ENCODE measurements at places on chromosomes 12 and 14. TPM values are rescaled to one million over a fixed set of nuclear protein-coding genes. Genes with fewer than 3 reads are reported as not detected.

The KCNH3 gene
- total RNA-seq, result 0.73 TPM

DNA sequence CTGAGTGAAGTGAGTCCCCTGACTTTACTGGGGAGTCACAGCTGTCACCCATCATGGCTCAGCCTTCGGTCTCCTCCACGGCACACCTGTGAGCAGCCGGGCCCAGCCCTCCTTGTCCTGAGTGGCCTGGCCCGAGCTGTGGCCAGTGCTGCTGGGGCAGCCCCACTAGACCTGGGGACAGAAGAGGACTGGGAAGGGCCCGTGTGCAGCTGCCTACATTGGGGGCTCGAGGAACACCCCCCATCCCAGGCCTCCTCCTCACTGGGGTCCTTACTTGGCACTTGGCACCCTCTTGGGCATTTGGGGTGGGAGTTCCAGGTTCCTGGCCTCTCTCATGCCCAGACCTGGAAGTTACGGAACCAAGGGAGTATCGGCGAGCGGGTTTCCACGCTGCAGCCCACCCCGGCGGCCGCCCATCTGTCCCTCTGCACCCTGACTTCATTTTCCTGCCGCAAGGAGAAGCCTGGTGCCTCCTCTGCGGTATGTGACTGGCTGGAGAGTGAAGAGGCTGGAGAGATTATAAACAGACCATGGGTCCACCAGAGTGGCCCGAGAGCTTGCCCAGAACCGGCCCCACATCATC is 179.7 kb downstream of the KIF26A start:
- no peak for DNase-seq

The AKAP3 gene
- total RNA-seq, result 5.2 TPM

GRCh38 chr12:9706086-9706685 is 26.7 kb downstream of the CLECL1 start:
- DNase-seq, result no peak

GRCh38 chr12:9943240-9943639 is 11.1 kb upstream of the CLEC2A start:
- no peak for DNase-seq

- DNase-seq, result no peak
These were observed 8.4 kb downstream of the CCDC197 start for GRCh38 chr14:94005324-94006073.

GRCh38 chr12:70823182-70823976 is 97.2 kb downstream of the PTPRR start:
- DNase-seq, result no peak

DNA sequence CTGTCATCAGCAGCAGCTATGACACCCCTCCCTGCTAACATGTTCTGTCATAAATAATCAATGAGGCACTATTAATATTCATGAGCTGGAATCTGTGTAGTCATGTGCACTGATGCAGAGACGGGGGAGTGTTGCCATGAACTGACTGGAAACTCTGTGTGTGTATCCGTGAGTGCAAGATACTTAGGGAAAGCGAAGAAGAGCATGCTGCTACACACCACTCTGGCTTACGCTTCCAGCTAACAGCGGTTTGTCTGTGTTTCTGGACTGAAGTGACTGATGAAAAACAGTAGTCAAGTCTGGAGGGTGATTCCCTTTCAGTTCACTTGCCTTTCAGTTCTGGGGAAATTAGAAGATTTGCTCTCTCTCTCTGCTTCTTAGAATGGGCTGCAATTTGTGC is 249.4 kb downstream of the PDZRN4 start:
- DNase-seq, result no peak

DNA sequence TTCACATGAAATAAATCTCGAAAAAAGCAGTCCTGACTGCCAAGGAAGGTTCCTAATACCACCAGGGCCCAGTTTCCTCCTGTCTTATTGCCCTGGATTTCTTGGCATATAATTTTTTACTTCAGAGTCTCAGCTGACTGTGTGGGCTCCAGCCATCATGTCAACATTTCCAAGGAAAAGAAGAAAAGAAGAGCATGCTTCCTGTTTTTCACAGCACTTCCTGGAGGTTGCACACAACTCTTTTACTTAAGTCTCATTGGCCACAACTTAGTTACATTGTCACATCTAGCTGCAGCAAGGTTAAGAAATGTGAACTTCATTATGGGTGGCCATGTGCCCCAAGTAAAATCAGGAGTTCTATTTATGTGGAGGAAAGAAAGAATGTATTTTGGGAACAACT is 24.3 kb downstream of the DACT1 start:
- no peak for DNase-seq

GRCh38 chr12:46209914-46210872 is 58.6 kb downstream of the SLC38A1 start:
- peak; percentile 35 for DNase-seq

GRCh38 chr12:31923063-31923412 is 36.2 kb upstream of the RESF1 start:
- DNase-seq, result no peak

GRCh38 chr14:60495946-60496345 is 10.1 kb upstream of the C14orf39 start:
- DNase-seq, result no peak

DNA sequence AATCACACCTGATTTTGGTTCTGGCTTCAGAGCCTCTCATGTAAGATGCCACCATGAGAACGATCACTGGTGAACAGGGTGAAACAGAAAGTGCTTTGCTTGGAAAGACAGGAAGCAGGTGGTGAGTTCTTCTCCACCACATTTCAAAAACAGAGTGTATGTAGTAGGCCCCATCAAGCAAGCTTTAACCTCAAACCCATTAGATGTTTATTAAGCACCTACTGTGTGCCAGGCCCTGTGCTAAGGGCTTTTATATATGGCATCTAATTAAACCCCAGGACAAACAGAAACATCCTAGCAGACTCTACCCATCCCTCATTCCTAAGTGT is 47.8 kb upstream of the MED13L start:
- no peak for DNase-seq

- no peak for DNase-seq
These were observed 153.9 kb downstream of the CHST11 start for GRCh38 chr12:104610513-104611235.

The B4GALNT3 gene
- 22.1 TPM for total RNA-seq

GRCh38 chr14:52363961-52364360 is 49.8 kb downstream of the PTGER2 start:
- DNase-seq, result no peak

DNA sequence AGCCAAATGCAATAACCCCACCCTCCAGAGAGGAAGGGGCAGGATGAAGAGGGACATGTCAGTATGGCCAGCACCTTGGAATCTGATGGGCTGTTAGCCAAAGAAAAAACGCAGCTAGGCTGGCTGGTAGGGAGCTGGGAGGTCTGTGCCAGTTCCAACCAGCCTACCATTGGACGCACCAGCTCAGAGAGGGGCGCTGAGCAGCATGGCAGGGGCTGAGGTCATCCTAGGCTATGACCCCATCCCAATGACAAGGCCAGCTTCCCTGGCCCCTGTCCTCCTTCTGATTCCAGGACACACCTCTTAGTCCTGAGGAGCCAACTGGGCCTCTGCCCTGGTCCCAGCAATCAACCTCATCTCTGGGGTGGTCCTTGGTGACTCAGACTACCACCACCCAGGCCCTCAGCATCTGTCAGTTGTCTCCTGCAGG is 12.2 kb downstream of the ACTN1 start:
- DNase-seq, result no peak

DNA sequence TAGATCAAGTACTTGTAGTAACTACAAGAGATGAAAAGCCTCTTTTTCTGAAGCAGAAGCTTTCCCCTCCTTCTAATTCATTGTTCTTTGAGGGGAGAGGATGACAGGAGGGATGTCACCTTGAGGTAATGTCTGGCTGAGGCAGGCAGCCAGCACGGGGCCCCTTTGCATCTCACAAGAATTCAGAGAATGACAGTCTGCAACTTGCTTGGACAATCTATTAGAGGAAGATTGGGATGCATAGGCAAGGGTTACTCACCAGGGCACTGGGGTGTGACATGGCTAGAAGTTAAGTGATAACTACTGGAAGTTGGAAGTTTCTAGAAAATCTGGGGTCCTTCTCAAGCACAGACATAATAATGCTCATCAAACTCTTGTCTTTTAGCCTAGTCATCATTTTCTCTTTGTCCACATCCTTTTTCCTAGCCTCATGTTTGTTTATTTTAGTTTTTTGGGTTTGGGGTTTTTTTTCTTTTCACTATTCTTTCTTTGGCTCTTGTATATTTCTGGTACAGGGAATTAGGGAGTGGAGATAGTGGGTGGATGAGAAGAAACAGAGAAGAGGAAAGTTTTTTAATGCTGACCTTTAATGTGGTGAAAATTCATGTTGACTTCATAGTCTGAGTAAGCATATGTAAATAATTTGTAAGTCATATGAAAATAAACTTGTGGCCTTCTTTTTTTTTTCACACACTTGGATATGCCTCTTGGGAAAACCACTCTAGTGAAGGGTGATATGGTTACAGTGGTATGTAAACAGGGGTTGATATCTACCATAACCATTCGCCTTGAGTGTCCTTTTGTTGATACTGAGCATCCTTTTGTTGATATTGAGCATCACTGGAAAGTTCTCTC is 55.1 kb downstream of the TTLL5 start:
- no peak for DNase-seq

DNA sequence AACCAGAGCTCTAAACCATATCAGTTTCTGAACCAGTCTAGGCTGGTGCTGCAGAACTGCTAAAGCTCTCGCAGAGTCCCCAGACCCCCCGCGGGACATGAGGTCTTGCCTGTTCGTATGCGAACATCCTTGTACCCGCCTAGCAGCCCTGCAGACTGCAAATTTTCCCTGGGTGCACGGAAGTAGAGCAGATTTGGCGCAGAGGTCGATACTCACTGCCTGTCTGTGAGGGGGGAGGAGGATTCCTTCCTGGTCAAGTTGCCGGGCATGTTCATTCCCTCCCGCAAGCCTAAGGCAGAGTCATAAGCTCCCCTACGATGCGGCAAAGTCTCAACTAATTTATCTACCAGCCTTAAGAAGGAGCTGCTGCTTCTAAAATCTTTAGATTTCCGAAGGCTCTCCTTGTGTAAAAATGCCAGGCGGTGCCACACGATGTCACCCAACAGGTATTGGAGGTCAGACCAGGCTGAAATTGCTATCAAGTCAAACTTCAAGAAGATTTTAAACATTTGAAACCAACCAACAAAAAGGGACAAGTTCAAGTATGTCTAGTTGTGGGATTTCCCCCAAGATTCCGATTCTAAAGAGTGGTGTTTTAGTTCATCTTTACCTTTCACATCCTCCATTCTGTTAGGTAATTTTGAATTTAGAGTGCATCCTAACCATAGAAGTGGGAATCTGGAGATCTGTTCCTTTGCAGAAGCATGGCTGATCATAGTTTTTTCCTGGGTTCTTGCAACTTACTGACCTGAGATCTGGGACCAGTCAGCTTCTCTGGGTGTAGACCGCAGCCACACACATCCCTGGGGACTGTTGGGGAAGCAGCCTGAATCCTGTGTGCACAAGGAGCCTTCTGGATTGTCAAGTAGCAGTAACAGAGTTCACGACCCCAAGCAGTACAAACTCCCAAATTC is 1.6 kb upstream of the PAX9 start:
- DNase-seq, result no peak

GRCh38 chr14:48792376-48793024 is 793.7 kb downstream of the RPS29 start:
- DNase-seq, result no peak

DNA sequence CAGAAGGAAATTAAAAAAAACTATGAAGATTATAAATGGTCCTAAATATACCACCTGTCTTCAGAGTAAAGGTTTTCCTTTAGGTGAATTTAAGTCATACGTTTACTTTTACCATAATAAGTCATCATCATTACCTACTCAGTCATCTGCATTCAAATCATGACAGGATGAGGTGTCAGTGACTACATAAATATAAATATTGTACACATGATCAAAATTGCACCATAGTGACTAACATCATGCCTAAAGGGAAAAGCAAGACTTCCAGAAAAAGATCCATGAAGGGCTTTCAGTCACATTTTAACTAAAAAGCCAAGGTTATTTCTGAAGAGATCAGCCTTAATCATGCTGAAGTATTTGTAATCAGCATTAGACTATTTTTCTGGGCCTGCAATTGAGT is 759.9 kb upstream of the FLRT2 start:
- DNase-seq, result no peak

DNA sequence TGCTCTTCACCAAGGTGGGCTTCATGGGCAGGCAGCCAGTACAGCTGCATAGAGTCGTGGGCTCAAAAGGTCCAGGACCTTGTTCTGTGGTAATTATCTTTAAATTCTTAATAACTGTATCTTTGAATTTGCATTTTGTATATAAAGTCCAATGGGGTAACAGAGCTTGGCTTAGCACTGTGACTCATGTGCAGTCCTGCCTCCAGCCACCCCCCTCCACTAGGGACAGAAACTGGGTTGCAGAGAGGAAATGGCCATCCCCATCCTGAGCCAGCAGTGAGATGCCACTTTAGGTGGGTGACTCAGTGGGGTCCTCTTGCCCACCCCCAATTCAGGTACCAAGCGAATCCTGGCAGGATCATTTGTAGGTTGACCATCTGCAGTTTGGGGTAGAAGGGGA is 48.1 kb downstream of the EPS8 start:
- no peak for DNase-seq

The PSMB5 gene
- 114 TPM for total RNA-seq

The PLEKHH1 gene
- 3.6 TPM for total RNA-seq

The HOXC12 gene
- not detected for total RNA-seq

- no peak for DNase-seq
These were observed 110.5 kb downstream of the ERGIC2 start for GRCh38 chr12:29270446-29270845.

GRCh38 chr12:129676411-129676810 is 227.4 kb downstream of the TMEM132D start:
- no peak for DNase-seq

DNA sequence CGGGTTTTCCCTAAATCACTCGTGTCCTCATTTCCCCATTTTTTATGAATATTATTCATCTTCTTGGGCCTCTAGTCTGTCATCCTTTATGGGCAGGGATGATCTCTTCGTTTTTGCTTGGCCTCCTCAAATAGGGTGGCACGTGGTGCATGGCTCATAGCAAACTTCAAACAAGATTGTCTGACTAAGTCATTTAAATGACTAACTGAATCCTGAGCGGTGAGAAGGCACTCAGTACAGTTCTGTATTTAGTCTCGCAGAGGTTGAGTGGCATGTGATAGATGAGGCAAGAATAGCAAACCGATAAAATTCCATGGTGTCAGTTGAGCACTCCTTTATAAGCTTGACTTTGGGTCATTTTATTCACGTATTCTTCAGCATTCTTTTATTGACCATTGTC is 5.7 kb upstream of the JDP2 start:
- no peak for DNase-seq

DNA sequence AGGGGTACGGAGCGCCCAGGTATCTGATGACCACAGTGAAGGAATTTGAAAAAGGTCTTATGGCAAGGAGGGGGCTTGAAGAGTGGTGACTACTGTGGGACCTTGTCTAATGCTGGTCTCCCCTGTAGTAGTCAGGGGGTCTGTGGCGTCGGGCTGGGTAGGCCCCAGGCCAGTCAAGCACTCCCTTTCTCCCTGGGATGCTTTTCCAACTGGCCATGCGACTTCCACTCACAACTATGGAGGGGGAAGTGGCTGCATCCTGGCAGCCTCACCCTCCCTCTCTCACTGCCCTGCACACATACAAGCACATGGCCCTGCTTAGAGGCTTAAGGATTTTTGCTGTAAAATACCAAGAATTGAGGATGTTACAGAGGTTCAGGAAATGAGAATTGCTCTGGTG is 4.1 kb downstream of the TSPAN11 start:
- DNase-seq, result no peak

- DNase-seq, result peak; percentile 65
These were observed 747 bp upstream of the DACT1 start for GRCh38 chr14:58637040-58637390.

GRCh38 chr12:52347551-52348510 is 19.4 kb downstream of the KRT85 start:
- no peak for DNase-seq

The ADCY6 gene
- 113 TPM for total RNA-seq

Measured in left cardiac atrium (tissue), 4 donors.